ENCODE measurements at places on chromosomes 3 and 15. TPM values are rescaled to one million over a fixed set of nuclear protein-coding genes. Genes with fewer than 3 reads are reported as not detected.

GRCh38 chr3:196842567-196843434, 24.9 kb upstream of the SENP5 start:
- no peaks in the 10 kb centered on the region for H3K4me1 ChIP-seq
- no peaks in the 10 kb centered on the region for H3K36me3 ChIP-seq
- no peaks in the 10 kb centered on the region for H3K27me3 ChIP-seq
- DNase-seq, result no peak

The MME gene
- total RNA-seq, result 1.7 TPM

DNA sequence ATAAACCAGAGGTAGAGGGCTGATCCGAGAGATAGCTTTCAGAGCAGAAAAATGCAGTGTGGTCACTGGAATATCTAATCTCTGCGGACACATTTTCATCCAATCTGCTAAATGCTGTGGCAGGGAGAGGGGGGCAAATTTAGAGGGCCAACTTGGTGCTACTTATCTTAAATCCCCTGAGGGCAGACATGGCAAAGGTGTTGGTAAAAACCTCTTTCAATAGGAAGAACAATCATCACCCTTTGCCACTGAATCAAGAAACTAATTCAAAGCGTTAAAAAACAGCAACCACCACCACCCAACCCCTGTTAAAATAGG, 152.9 kb downstream of the MECOM start:
- H3K36me3 ChIP-seq, result no peaks in the 10 kb centered on the region
- H3K27ac ChIP-seq, result no peak overlapping the region
- no peaks in the 10 kb centered on the region for H3K27me3 ChIP-seq

DNA sequence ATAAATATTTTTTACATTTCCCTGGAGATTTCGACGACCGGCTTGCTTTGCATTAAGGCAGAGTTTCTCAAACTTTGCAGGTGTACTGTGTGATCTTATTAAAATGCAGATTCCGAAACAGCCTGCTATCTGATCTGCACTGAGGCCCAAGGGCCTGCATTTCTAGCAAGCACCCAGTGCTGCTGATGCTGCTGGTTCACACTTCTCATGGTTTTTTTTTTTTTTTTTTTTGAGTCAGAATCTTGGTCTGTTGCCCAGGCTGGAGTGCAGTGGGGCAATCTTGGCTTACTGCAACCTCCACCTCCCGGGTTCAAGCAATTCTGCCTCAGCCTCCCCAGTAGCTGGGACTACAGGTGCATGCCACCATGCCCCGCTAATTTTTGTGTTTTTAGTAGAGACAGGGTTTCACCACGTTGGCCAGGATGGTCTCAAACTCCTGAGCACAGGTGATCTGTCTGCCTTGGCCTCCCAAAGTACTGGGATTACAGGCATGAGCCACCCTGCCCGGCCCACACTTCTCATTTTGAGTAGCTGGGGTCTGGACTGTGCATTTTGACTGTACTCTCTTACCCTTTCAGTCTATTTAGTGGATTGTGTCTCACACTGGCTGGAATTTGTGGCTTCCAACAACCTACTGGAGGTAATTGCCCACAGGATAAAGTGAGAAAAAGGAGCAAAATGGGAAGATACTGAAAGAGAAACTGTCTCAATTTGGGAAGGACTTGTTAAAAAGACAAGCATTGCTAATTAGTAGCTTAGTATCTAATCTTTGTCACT, 94.1 kb downstream of the ITPR1 start:
- peaks cover 49% of the 10 kb centered on the region for H3K4me1 ChIP-seq
- no peaks in the 10 kb centered on the region for H3K36me3 ChIP-seq
- H3K27ac ChIP-seq, result peak overlapping the region; percentile 58
- no peaks in the 10 kb centered on the region for H3K27me3 ChIP-seq
- no peak for DNase-seq
- no peak overlapping the region for H3K4me3 ChIP-seq

DNA sequence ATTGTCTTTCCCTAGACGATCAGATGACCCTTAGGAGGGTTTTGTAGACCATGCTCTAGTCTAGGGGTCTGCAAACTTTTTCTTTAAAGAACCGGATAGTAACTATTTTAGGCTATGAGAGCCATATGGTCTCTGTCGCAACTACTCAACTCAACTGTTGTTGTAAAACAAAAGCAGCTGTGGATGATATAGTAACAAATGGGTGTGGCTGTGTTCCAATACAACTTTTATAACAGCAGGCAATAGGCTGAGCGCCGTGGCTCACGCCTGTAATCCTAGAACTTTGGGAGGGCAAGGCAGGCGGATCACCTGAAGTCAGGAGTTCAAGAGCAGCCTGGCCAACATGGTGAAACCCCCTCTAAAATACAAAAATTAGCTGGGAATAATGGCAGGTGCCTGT, 6.1 kb upstream of the CMTM6 start:
- H3K27ac ChIP-seq, result no peak overlapping the region
- H3K36me3 ChIP-seq, result no peaks in the 10 kb centered on the region
- H3K27me3 ChIP-seq, result no peaks in the 10 kb centered on the region
- DNase-seq, result no peak
- H3K4me1 ChIP-seq, result no peaks in the 10 kb centered on the region

The PRSS50 gene
- total RNA-seq, result not detected

DNA sequence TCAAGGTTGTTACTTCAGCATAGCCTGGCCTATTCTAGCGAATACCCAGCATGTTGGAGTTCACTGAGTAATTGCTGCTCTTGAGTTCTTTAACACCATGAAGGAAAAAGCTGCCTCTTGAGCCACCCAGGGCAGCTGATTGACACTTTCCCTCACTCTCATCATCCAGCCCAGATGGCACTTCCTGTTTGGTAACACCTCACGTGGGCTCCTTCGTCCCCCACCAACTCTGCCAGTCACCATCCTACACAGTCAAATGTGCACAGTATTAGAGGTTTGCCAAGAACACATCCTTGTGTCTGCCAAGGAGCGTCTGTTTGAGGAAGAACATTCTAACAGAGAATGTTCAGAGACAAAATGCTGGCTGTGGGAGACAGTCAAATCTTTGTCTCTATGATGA, 266.3 kb downstream of the RPLP1 start:
- peaks cover 4% of the 10 kb centered on the region for H3K4me1 ChIP-seq
- no peaks in the 10 kb centered on the region for H3K27me3 ChIP-seq
- H3K27ac ChIP-seq, result peak overlapping the region; percentile 23
- no peak for DNase-seq
- H3K4me3 ChIP-seq, result no peak overlapping the region

- H3K27me3 ChIP-seq, result no peaks in the 10 kb centered on the region
- H3K27ac ChIP-seq, result no peak overlapping the region
- H3K36me3 ChIP-seq, result no peaks in the 10 kb centered on the region
- no peak overlapping the region for H3K4me3 ChIP-seq
Measured at GRCh38 chr3:126847061-126847460, 135.9 kb upstream of the PLXNA1 start.

The NBEAL2 gene
- total RNA-seq, result 22.1 TPM

The HYAL2 gene
- 114 TPM for total RNA-seq

DNA sequence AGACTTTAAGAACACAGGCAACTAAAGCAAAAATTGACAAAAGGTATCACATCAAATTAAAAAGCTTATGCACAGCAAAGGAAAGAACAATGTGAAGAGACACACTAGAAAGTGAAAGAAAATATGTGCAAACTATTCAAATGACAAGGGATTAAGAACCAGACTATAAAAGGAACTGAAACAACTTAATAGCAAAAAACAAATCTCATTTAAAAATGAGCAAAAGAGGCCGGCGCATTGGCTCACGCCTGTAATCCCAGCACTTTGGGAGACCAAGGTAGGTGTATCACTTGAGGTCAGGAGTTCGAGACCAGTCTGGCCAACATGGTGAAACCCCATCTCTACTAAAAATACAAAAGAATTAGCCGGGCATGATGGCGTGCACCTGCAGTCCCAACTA, 14.4 kb downstream of the NGLY1 start:
- H3K27ac ChIP-seq, result no peak overlapping the region
- peaks cover 28% of the 10 kb centered on the region for H3K36me3 ChIP-seq
- no peaks in the 10 kb centered on the region for H3K4me1 ChIP-seq
- no peak overlapping the region for H3K4me3 ChIP-seq
- no peaks in the 10 kb centered on the region for H3K27me3 ChIP-seq

- no peak overlapping the region for H3K4me3 ChIP-seq
- H3K27me3 ChIP-seq, result no peaks in the 10 kb centered on the region
- H3K4me1 ChIP-seq, result peaks cover 10% of the 10 kb centered on the region
- H3K27ac ChIP-seq, result no peak overlapping the region
- no peaks in the 10 kb centered on the region for H3K36me3 ChIP-seq
- DNase-seq, result no peak
Measured at GRCh38 chr3:8455526-8456411, 45.9 kb upstream of the LMCD1 start.

GRCh38 chr3:18121020-18121419, 304.1 kb downstream of the SATB1 start:
- H3K4me1 ChIP-seq, result no peaks in the 10 kb centered on the region
- no peaks in the 10 kb centered on the region for H3K36me3 ChIP-seq
- no peak for DNase-seq
- no peak overlapping the region for H3K27ac ChIP-seq

All from esophagus muscularis mucosa (tissue), 4 donors.